Neural crest cell (in vitro differentiated cells): ENCODE measurements at places on chromosomes 16 and 17. TPM values are rescaled to one million over a fixed set of nuclear protein-coding genes. Genes with fewer than 3 reads are reported as not detected.

The GABARAP gene
- total RNA-seq: 470 and 479 TPM in 2 replicates

The SPN gene
- 0.07 and 0.16 TPM in 2 replicates for total RNA-seq

The PARN gene
- total RNA-seq: 26.5 and 26.9 TPM in 2 replicates

The PRSS53 gene
- 3.7 and 4.4 TPM in 2 replicates for total RNA-seq

GRCh38 chr17:32285306-32285705 lies 19.7 kb downstream of the RHBDL3 start:
- peaks cover 57% of the 10 kb centered on the region for H3K4me1 ChIP-seq
- no peaks in the 10 kb centered on the region for H3K36me3 ChIP-seq
- no peak overlapping the region for H3K27ac ChIP-seq
- DNase-seq: no peak
- H3K4me3 ChIP-seq: no peak overlapping the region
- peaks cover 3% of the 10 kb centered on the region for H3K27me3 ChIP-seq
